ENCODE measurements at places on chromosomes 7 and 10. TPM values are rescaled to one million over a fixed set of nuclear protein-coding genes. Genes with fewer than 3 reads are reported as not detected.

The SPDYE16 gene
- not detected for total RNA-seq

The FKBP9 gene
- 111 TPM for total RNA-seq

The OPALIN gene
- not detected for total RNA-seq

The CYP2C19 gene
- not detected for total RNA-seq

The ATOH7 gene
- total RNA-seq, result not detected

The DUSP5 gene
- 61.0 TPM for total RNA-seq

The TFEC gene
- not detected for total RNA-seq

The NPTX2 gene
- not detected for total RNA-seq

The TWIST1 gene
- total RNA-seq, result 16.1 TPM

The INMT gene
- not detected for total RNA-seq

The SYT15 gene
- total RNA-seq, result 0.79 TPM

The GPR26 gene
- not detected for total RNA-seq

The MACC1 gene
- total RNA-seq, result 0.14 TPM

The WEE2 gene
- not detected for total RNA-seq

The HKDC1 gene
- 0.68 TPM for total RNA-seq

The AGBL3 gene
- 1.8 TPM for total RNA-seq

The PAX4 gene
- total RNA-seq, result not detected

The NUTM2D gene
- total RNA-seq, result 2.3 TPM

The TCERG1L gene
- total RNA-seq, result not detected

The SCIN gene
- not detected for total RNA-seq

The PTN gene
- 0.26 TPM for total RNA-seq

The SFRP5 gene
- not detected for total RNA-seq

The FOXL3 gene
- total RNA-seq, result not detected

The FAM221A gene
- total RNA-seq, result 0.44 TPM

The MMS19 gene
- 67.0 TPM for total RNA-seq

The HOXA1 gene
- total RNA-seq, result 5.6 TPM

The ADCY1 gene
- 0.61 TPM for total RNA-seq

The GIMAP4 gene
- total RNA-seq, result not detected

The ADRA2A gene
- total RNA-seq, result not detected

The CREB3L2 gene
- total RNA-seq, result 79.4 TPM

The LARP4B gene
- total RNA-seq, result 127 TPM

The UPK3BL2 gene
- total RNA-seq, result 17.4 TPM

The VSTM4 gene
- total RNA-seq, result not detected

The PRF1 gene
- not detected for total RNA-seq

The PTPRN2 gene
- 4.5 TPM for total RNA-seq

The TDRD1 gene
- not detected for total RNA-seq

All from MCF 10A (cell line).